ENCODE measurements at places on chromosomes 2 and 18.

- no peak for DNase-seq
These were observed 21.5 kb upstream of the ALKAL2 start for GRCh38 chr2:309148-309953.

DNA sequence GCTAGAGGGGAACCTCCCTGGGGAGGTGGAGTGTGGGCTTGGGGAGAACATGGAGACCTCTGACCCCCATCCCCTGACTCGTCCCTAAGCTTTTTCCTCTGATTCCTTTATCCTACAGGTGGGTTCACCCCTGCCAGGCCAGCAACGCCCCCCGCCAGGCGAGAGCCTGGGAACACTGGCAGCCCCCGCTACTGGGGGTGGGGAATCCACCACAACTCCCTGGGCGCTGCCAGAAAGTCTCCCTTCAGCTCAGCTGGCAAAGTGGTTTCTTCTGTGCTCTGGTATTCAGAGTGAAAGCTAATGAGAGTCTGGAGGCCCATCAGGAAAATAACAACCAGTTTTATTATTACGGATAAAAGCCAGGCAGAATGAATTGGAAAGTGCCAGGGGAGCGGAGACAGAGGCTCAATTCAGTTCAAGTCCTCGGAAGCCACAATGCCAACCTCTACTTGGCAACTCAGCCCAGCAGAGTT is 2.8 kb downstream of the DIPK1C start:
- DNase-seq, result peak; percentile 81

DNA sequence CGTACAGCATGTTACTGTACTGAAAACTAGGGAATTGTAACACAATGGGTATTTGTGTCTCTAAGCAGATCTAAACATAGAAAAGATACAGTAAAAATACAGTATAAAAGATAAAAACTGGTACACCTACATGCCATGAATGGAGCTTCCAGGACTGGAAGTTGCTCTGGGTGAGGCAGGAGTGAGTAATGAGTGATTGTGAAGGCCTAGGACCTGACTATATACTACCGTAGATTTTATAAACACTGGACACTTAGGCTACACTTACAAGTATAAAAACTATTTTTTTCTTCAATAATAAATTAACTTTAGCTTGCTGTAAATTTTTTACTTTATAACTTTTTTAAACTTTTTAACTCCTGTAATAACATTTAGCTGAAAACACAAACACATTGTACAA is 324.4 kb upstream of the TNP1 start:
- no peak for DNase-seq

DNA sequence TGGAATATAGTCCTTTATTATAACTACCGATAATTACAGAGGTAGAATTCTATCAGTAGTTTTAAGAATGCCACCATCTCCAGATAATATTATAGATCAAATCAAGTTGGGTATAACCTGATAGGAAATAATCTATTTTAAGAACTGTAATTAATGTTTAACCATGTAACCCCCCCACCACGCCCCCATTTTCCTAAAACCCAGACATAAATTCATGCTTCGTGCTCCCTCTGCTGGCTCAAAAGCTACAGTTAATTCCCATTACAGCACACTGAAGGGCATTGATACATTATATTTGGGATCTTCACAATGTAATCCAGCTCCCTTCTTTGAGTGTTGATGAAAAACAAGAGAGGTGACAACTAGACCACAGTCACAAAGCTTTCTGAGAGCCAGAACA is 228.0 kb upstream of the SMAD7 start:
- peak; percentile 3 for DNase-seq

DNA sequence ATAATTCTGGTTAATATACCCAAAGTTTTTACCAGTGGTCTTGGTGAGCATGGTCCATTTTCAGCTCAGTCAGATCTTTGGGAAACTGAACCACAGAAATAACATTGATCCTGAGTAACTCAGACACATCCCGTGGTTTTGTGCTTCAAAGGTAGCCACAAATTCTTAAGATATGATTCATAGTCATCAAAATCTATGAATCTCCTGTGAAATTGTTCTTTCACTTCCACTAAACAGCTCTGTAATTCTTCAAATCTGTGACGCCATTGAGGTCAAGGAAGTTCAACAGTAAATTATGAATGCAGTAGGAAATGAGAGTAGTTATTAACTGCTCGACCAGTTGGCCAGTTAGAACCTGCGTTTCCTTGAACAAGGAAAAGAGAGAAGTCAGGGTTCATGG is 147.3 kb downstream of the IRS1 start:
- no peak for DNase-seq

DNA sequence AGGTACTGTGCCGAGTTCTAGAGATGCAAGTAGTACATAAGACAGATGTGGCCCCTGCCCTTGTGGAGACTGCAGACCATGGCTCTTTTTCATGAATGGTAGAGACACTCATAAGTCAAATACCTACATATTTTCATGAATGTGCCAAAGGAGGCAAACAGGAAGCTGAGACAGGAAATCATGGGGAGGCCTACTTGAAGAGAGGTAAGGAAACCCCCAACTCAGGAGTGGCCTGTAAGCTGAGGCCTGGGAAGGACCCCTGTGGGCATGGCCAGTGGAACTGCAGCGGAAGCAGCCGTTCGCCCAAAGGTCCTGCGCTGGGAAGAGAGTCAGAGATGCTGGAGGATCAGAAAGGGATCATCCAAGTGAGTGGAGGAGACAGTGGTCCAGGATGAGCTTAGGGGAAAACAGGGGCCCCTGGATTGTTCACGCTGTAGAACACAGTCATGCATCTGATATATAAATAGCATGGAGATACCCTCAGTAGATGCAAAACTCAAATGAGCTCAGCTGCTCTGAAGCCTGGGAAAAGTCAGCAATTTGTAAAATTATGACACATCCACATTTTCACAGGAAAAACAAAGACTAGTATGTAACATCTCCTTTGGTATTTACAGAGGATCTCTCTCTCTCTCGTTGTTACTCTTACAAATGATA is 228.9 kb downstream of the NEDD4L start:
- DNase-seq, result no peak

- no peak for DNase-seq
These were observed 47.3 kb upstream of the GULP1 start for GRCh38 chr2:188244383-188244782.

- DNase-seq, result no peak
These were observed 186.0 kb upstream of the EPHA4 start for GRCh38 chr2:221758076-221758475.

Data from anterior cingulate cortex (tissue), 58 donors.